Right lung (tissue), 10 donors: ENCODE measurements at places on chromosomes 11 and 22.

DNA sequence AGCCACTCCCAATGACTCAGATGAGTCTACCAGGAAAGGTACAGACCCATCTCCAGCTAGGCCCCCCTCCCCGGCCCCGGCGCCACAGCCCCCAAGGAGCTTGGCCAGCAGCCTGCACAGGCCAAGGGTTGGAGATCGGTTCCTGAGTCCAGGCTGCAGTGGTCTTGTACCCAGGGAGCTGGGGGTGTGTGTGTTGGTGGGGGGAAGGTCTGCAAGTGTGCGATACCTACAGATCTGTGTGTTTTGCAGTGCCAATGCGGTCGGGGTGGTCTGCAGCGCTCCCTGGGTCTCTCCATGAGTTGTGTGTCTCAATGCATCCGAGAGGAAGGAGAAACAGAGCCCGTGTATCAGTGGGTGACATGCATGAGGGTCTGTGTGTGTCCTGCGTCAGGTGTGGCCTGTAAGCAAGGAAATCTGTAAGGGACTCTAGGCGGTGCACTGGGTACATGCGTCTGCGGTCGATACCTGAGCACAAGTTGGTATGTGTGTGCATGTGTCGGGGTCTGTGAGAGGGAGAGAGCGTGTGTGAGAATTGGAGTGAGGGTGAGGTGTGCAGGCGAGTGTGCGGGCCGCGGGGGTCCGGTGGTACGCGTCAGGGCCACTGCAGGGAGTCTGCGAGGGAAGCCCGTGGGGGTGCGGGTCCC is 645 bp downstream of the CDC42BPG start:
- no peak for DNase-seq

- no peak for DNase-seq
These were observed 7.0 kb upstream of the HBE1 start for GRCh38 chr11:5276697-5277096.

- DNase-seq: no peak
These were observed 1.2 kb downstream of the ELFN2 start for GRCh38 chr22:37425800-37426705.

DNA sequence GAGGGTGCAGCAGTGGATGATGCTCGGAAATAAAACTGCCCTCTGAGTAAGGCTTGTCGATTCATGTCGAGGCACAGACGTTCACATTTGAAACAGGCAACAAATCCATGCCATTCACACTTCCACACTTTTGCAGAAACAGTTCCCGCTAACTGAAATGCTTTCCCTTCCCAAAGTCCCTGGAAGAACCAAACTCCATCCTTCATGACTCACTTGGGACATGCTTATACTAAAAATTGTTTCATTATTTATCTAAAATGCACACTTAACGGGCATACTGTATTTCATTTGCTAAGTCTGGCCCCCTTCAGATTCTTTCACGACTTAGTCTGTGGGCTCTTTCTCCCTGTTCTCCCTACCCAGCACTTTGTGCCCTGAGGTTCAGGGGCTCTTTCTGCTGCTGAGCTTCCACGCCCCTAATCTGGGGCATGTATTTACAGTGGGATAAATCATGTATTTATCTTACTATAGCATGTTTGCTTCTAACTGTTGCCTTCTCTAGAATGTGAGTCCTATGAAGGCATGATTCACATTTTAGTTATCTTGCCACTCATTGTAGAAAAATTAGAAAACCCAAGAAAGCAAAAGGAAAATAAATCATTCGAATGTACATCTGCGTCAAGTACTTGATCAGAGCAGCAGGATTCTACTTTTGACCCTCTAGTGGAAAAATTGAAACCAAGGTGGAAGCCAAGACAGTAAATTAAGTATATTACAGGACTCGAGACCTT is 12.5 kb downstream of the SCGB1A1 start:
- DNase-seq: no peak

- DNase-seq: no peak
These were observed 68.5 kb upstream of the ARFGAP3 start for GRCh38 chr22:42925598-42925997.

DNA sequence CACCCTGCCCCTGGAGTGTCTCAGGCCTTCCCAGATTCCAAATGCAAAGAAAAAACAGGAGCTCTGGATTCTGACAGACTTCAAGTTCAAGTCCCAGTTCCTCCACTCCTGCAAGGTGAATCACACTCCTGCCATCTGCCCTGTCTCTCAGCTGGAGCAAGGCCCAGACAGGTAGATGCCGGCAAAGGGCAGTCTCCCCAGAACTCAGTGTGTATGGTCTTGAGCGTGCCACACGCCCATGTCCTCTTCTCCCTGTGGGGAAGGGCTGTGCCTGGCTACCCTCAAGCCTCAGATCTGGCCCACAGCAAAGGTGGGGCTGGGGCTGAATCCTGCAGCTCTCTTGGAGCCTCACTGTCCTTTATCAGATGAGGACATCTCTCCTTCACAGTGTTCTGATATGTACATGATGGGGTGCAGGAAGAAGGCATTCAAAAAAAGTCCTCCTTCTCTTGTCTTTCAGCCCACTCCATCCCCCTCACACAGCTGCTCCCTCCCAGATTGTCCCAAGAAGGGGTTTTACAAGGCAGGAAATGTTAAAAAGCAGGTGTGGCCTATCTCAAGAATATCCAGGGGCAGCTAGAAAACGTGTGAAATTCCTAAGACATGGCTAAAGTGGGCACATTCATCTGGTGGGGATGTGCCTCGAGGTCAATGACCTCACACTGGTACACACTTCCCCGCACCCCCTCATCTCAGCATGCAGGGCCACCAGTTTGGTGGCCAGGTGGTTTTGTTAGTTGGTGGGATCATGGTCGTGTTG is 27.7 kb upstream of the ARFGAP3 start:
- DNase-seq: no peak

DNA sequence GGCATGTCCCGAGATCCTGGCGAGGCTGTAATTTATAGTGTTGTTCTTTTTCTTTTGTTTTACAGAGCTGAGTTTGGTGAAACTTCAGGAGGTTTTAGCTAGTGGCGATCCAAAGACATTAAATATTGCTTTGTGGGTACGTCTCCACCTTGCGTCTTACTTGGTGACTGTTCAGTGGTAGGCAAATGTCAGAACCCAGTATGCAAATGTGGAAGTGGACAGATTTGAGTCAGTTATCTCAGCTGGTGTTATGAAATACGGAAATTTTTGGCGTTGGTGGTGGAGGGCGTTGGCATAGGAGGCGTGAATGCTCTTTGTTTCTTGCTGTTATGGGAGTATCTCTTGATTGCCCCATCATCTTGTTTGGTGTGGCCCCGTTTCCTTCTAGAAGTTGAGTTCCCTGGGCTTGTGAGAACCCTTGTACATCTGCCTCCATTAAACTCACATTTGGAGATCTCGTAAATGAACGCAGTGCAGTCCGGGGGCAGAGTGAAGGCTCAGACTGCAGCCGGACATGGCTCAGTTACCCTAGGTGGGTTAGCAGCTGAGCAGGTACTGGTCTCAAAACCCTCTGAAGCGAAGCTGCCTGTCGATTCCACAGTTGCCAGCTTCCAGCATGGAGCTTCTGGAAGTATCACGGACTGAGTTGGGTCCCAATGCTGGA is 39.9 kb downstream of the PTPRJ start:
- no peak for DNase-seq

- DNase-seq: no peak
These were observed 30.8 kb downstream of the FEZ1 start for GRCh38 chr11:125465255-125465654.

- DNase-seq: no peak
These were observed 149.1 kb downstream of the CTTN start for GRCh38 chr11:70547386-70547785.

DNA sequence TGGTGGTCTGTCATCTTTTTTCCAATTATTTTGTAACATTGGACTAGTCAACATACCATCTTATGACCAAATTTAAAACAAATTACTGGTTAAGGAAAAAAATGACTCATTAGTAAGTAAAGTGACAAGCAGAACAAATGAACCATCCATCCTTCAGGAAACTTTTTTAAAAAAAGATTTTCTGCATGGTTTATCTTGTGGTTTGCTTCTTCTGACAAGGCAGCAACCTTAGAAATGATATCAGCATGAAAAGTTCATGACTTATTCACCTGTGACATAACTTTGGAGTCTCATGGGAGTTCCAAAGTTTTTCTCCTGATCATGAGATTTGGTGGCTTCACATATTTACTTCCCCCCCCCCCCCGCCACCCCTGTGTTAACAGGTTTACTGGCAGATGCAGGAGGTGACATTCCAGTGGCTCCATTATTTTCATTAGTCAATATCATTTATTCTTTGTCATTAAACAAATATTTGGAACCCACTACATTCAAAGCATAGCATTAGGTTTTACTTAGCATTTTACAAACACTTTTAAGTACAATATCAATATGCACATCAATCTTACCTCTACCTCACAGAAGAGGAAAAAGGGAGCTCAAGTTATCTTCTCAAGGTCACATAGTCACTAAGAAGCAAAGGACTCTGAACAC is 40.7 kb downstream of the DCUN1D5 start:
- no peak for DNase-seq

DNA sequence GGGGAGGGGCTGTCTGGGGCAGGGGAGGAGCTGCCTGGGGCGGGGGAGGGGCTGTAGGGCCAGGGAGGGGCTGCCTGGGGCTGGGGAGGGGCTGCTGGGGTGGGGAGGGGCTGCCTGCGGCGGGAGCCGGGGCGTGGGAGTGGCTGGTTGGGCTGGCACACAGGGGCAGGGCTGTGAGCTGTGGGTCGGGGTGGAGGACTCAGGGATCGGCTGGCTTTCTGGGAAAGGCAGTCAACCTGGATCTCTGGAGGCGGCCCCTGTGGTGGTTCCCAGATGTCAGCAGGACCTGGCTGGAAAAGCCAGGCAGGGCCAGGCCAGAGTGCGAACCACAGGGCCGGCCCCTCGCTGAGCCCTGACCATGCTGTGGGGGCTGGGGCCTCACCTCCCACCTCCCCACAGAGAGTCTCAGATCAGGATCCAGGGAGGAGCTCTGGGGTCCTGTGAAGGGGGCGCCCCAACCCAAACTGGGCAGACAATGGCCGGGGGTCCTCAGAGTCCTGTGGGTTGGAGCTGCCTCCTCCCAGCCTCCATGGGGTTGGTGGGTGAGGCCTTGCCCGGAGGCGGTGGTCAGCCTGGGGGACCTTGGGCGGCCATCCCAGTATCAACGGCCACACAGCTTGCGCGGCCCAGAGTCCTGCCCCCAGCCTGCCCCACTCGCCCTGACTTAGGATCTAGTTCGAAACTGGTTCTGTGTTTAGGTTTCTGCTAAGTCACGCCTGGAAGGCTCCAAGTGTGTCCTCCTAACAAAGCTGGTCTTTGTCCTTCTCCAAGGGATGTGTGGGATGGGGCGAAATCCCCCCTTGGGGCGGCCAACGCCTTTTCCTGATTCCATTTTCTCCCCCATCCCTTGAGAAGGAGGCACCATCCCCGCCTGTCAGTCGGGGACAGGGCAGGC is 1.9 kb downstream of the MUC5B start:
- no peak for DNase-seq

- no peak for DNase-seq
These were observed 5.1 kb downstream of the THAP7 start for GRCh38 chr22:20996598-20997535.

- no peak for DNase-seq
These were observed 56.0 kb downstream of the COPB1 start for GRCh38 chr11:14443638-14444037.

- no peak for DNase-seq
These were observed 304.2 kb upstream of the ZC3H12C start for GRCh38 chr11:109788948-109789490.

DNA sequence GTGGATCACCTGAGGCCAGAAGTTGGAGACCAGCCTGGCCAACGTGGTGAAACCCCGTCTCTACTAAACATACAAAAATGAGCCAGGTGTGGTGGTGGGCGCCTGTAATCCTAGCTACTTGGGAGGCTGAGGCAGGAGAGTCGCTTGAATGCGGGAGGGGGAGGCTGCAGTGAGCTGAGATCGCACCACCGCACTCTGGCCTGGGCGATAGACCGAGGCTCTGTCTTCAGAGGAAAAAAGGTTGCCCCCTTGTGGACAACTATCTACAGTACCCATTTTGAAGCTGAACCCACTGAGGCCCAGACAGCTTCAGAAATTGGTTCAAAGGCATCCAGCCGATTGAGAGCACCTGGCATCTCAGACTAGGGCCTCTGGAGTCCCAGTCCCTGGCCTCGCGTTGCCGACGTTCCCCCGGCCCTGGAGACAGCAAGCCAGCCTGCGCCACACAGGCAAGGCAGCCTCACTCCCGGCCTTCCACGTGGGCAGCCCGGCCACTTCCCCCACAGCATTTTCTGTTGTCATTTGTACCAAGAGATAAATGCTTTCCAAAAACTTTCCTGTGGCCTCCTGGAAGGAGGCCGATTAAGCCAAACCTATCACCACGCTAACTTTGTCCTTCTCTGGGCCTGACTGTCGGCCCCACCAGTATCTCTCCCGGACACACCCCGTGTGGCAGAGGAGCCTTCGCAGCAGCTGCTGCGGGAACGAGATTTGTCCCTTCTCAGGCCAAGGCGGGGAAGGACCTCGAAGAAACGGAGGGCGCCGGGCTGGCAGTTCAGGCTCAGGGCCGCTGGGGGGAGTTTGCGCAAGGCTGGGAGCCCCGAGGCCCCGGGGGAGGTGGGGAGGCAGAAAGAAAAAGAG is 82.8 kb downstream of the FLI1 start:
- DNase-seq: peak; percentile 32

- peak; percentile 90 for DNase-seq
These were observed 2.5 kb downstream of the MTA2 start for GRCh38 chr11:62599069-62599696.
